Smooth muscle cell of trachea (primary cell): ENCODE measurements at places on chromosomes 4 and X. TPM values are rescaled to one million over a fixed set of nuclear protein-coding genes. Genes with fewer than 3 reads are reported as not detected.

Gene SORBS2
- not detected in 2 replicates for total RNA-seq

Gene GPR34
- total RNA-seq = not detected in 2 replicates

Gene FAM9B
- not detected in 2 replicates for total RNA-seq

Gene AADAT
- total RNA-seq = 3.9 and 5.0 TPM in 2 replicates

Gene PDGFRA
- 432 and 685 TPM in 2 replicates for total RNA-seq

Gene PABPC1L2B
- not detected in 2 replicates for total RNA-seq

Gene ADAM29
- total RNA-seq = not detected in 2 replicates

Gene NPY2R
- not detected in 2 replicates for total RNA-seq

Gene CT83
- total RNA-seq = not detected in 2 replicates

Gene BEX5
- not detected in 2 replicates for total RNA-seq

Gene CTAG2
- total RNA-seq = not detected in 2 replicates

Gene TEX13B
- total RNA-seq = not detected in 2 replicates

Gene EPHA5
- 4.5 and 4.7 TPM in 2 replicates for total RNA-seq

Gene ABLIM2
- total RNA-seq = under 0.01 TPM in 1 of 2 replicates, not detected in the other

Gene MEPE
- not detected in 2 replicates for total RNA-seq

Gene TREX2
- total RNA-seq = 1.7 and 3.8 TPM in 2 replicates

Gene SYN1
- total RNA-seq = 0.29 and 0.33 TPM in 2 replicates

Gene CT45A10
- total RNA-seq = not detected in 2 replicates

Gene HSD17B13
- total RNA-seq = 0.15 and 0.17 TPM in 2 replicates

Gene HS6ST2
- total RNA-seq = under 0.01 TPM in 1 of 2 replicates, not detected in the other

Gene SLITRK4
- total RNA-seq = 0.33 and 0.87 TPM in 2 replicates

Gene P2RY10
- total RNA-seq = not detected in 2 replicates

Gene OTUD5
- total RNA-seq = 37.5 and 47.6 TPM in 2 replicates

Gene HELT
- total RNA-seq = not detected in 2 replicates

Gene CENPVL1
- not detected in 2 replicates for total RNA-seq

Gene N4BP2
- total RNA-seq = 5.3 and 5.4 TPM in 2 replicates

Gene XAGE1A
- not detected in 2 replicates for total RNA-seq

Gene GPR143
- not detected in 2 replicates for total RNA-seq

Gene RRH
- under 0.01 and 0.17 TPM in 2 replicates for total RNA-seq

Gene CSAG1
- total RNA-seq = not detected in 2 replicates

Gene PF4V1
- total RNA-seq = 0.58 and 0.66 TPM in 2 replicates

Gene TRIM2
- 90.9 and 127 TPM in 2 replicates for total RNA-seq

Gene MAGEA10
- not detected in 2 replicates for total RNA-seq

Gene KLB
- total RNA-seq = 0.15 TPM in 1 of 2 replicates, not detected in the other

Gene DUSP21
- not detected in 2 replicates for total RNA-seq

Gene CRMP1
- total RNA-seq = 0.50 TPM in 1 of 2 replicates, not detected in the other

Gene ATRX
- 84.0 and 95.4 TPM in 2 replicates for total RNA-seq

Gene TEX13D
- total RNA-seq = not detected in 2 replicates
